ENCODE measurements at places on chromosomes 16 and 17. TPM values are rescaled to one million over a fixed set of nuclear protein-coding genes. Genes with fewer than 3 reads are reported as not detected.

Gene TMC7
- total RNA-seq, result 0.14 TPM

GRCh38 chr17:29733166-29733565 is 110.5 kb upstream of the CORO6 start:
- no peak overlapping the region for H3K27ac ChIP-seq
- H3K36me3 ChIP-seq, result no peaks in the 10 kb centered on the region
- DNase-seq, result no peak

Gene TBC1D3H
- not detected for total RNA-seq

Gene ZNF207
- total RNA-seq, result 193 TPM

Gene MCRIP2
- 164 TPM for total RNA-seq

Gene TMEM238L
- not detected for total RNA-seq

DNA sequence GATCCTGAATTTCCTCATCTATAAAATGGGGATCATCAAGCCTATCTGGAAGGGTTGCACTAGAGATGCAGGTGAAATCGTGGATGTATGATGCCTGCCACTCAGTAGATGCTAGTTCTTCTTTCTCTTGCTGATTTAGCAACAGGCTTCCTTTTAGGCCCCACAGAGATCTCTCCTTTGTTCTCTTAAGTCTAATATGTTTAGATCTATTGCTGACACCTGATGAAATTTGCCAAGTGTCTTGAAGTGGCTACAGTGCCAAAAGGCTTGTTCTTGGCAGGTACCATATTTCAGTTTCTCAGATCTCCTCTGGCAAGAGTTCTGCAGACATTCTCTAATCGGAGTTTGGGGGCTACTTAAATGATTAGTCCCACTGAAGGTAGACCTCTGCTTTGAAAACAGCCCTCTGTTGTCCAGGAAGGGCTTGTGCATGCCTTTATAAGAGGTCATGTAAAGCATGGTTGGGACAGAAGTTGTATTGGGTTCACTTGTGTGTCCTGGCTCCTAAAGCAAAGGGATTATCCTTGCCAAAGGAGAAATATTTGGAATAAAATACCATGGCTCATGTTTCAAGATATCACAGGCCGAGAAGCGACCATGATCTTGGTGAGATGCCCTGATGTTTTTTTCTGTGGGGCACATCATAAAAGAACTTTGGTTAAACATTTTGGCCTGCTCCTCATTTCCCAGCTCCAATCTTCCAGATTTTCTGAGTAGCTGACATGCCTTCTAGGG is 234.0 kb downstream of the MSI2 start:
- H3K36me3 ChIP-seq, result no peaks in the 10 kb centered on the region
- no peak overlapping the region for H3K4me3 ChIP-seq
- DNase-seq, result no peak
- H3K27ac ChIP-seq, result peak overlapping the region; percentile 57

DNA sequence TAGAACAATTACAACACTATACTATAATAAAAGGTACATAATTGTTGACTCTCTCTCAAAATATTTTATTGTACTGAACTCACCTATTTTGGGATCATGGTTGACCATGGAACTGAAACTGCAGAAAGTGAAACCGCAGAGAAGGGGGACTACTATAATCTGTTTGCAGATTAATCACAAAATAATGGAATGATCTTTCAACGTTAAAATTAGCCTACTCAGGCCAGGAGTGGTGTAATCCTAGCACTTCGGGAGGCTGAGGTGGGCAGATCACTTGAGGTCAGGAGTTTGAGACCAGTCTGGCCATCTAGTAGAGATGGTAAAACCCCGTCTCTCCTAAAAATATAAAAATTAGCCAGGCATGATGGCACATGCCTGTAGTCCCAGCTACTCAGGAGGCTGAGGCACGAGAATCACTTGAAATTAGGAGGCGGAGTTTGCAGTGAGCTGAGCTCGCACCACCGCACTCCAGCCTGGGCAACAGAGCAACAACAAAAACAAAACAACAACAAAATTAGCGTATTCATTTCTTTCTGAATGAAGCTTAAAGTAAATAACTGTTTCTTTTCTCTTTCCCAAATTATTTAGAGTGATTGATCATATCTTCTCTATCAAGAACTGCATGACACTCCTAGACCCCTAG is 45.6 kb downstream of the IKZF3 start:
- no peak overlapping the region for H3K4me3 ChIP-seq
- H3K27me3 ChIP-seq, result peaks cover 5% of the 10 kb centered on the region
- H3K4me1 ChIP-seq, result no peaks in the 10 kb centered on the region
- no peak for DNase-seq
- no peak overlapping the region for H3K27ac ChIP-seq

GRCh38 chr16:56288019-56288418 is 96.7 kb downstream of the GNAO1 start:
- no peaks in the 10 kb centered on the region for H3K27me3 ChIP-seq
- H3K36me3 ChIP-seq, result no peaks in the 10 kb centered on the region
- H3K4me3 ChIP-seq, result no peak overlapping the region
- no peak for DNase-seq
- H3K27ac ChIP-seq, result no peak overlapping the region

DNA sequence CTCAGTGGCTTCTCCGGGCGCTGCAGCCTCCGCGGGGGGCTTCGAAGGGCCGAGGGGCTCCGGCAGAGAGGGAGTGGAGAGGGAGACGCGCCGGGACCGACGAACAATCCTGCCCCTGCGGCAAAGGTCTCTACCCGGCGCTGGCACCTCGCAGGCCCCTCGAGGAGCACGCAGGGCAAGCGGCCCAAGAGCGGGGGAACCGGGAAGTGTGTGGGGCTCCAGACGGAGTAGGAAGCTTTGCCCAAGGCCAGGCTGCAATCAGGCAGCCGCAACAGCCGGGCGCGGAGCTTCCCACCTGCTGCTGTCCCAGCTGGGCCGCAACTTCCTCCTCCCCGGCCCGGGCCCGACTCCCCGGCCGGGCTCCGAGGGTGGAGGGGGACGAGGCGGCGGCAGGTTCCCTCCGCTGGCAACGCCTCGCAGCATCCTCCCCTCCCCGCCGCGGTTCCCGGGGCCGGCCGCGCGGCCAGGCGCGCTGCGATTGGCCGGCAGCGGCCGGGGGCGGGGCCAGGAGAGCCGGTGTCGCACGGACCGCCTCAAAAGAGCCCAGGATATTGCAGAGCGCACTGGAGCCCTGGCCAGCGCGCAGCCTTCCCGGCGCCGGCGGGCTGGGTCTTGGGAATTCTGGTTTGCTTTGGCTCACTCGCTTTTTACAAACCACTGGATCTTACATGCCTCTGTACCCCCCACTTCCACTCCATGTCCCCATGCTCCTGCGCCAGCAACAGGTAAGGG is at the start of gene KCNJ2:
TSS of gene KCNJ2 (plus strand) at position 556 of the 732 bp plus-strand sequence. CDS start 5,508 bp downstream, outside the sequence.
- peak within 1 kb of the TSS; percentile 86 for H3K27ac ChIP-seq
- peaks cover 6% of the 10 kb centered on the region for H3K27me3 ChIP-seq
- H3K4me1 ChIP-seq, result no peaks in the 10 kb centered on the region
- DNase-seq, result peak; percentile 86

GRCh38 chr16:54177052-54177861 is 109.3 kb downstream of the IRX3 start:
- no peaks in the 10 kb centered on the region for H3K27me3 ChIP-seq
- no peak overlapping the region for H3K4me3 ChIP-seq
- no peak overlapping the region for H3K27ac ChIP-seq
- DNase-seq, result no peak
- no peaks in the 10 kb centered on the region for H3K4me1 ChIP-seq

Gene IL21R
- total RNA-seq, result 0.22 TPM

DNA sequence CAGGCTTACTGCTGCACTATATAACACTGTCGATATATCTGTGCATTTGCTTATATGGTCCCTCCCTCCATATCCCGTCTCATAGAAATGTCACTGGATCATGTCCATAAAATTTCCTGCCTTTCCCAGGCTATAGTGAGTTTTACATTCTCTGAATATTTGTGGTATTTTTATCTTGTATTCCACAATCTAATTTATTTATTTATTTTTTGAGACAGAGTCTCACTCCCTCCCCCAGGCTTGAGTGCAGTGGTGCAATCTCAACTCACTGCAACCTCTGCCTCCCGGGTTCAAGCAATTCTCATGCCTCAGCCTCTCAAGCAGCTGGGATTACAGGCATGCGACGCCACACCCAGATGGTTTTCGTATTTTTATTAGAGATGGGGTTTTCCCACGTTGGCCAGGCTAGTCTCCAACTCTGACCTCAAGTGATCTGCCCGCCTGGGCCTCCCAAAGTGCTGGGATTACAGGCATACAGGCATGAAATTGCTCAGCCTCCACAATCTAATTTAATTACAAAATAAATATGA is 12.9 kb downstream of the TRIM37 start:
- DNase-seq, result peak; percentile 38
- H3K27ac ChIP-seq, result no peak overlapping the region

Gene CBFA2T3
- total RNA-seq, result 0.78 TPM

GRCh38 chr17:77027271-77027889 is 113.4 kb upstream of the SEC14L1 start:
- H3K27me3 ChIP-seq, result no peaks in the 10 kb centered on the region
- no peaks in the 10 kb centered on the region for H3K4me1 ChIP-seq
- no peak for DNase-seq
- H3K4me3 ChIP-seq, result no peak overlapping the region

DNA sequence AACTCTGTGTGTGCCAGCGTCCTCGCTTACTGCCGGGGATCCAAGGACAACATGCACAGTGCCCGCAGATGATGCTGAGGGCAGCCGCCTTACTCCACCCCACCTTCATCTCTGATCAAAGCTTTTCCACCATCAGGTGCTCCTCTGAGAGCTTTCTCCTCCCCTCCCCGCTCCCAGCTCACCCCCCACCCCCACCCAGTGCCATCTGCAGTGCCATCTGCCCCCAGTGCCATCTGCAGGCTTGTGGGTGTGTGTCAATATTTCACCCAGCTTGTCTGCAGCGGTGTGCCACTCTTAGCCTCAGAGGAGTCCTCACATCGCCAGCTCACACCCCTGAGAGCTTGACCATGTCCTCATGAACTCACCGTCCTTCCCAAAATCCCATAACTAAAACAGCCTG is 98.2 kb upstream of the NOL11 start:
- no peak for DNase-seq
- no peak overlapping the region for H3K4me3 ChIP-seq
- H3K27me3 ChIP-seq, result no peaks in the 10 kb centered on the region
- no peak overlapping the region for H3K27ac ChIP-seq
- H3K4me1 ChIP-seq, result no peaks in the 10 kb centered on the region
- no peaks in the 10 kb centered on the region for H3K36me3 ChIP-seq

Gene HOXB13
- total RNA-seq, result not detected

DNA sequence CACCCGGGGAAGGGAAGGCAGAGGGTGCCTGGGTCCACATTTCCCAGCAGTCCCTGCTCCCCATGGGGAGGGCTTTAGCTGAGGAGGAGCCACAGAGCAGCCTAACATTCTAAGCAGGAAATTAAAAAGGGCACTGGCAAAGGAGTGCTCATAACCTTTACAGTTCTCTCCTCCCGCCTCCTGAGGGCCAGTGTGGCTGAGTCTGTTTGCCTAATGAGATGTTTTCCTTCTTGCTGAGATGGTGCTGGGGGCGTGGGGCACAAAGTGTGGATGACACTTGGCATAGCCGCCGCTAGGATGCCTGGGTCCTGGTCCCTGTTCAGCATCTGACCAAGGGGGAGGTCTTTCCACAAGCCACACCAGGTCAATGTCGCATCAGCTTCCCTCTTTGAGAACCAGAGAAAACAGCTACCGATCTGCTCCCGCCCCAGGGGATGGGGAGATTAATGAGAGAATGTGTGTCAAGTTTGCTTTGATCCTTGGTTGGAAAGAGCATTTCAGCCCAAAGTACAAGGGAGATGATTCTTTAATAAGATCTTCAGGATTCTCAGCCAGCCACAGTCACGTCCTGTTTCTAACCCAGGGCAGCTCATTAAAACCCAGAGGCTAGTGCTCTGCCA is 5.8 kb downstream of the KIF18B start:
- no peak overlapping the region for H3K4me3 ChIP-seq
- peaks cover 3% of the 10 kb centered on the region for H3K27me3 ChIP-seq
- no peaks in the 10 kb centered on the region for H3K36me3 ChIP-seq
- H3K27ac ChIP-seq, result no peak overlapping the region

DNA sequence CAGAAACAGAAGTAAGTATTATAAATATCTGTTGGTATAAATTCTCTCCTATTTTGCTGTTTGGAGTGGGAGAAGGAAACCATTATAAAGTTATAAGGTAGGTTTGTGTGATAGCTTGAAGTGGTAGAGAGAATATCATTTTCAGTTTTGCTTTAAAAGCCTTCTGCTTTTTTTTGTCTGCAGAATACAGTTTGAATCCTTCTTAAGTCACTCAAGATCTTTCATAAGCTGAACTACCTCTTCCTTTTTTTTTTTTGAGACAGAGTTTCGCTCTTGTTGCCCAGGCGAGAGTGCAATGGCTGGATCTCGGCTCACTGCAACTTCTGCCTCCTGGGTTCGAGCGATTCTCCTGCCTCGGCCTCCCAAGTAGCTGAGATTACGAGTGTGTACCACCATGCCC is 9.0 kb downstream of the ATAD5 start:
- no peaks in the 10 kb centered on the region for H3K36me3 ChIP-seq
- no peak overlapping the region for H3K4me3 ChIP-seq
- H3K27ac ChIP-seq, result peak overlapping the region; percentile 34
- H3K27me3 ChIP-seq, result no peaks in the 10 kb centered on the region
- DNase-seq, result no peak
